NB4 (cell line): ENCODE measurements at places on chromosomes 11 and 22.
A peak's percentile ranks its signal among the peaks of the same experiment; 100 is the strongest.

DNA sequence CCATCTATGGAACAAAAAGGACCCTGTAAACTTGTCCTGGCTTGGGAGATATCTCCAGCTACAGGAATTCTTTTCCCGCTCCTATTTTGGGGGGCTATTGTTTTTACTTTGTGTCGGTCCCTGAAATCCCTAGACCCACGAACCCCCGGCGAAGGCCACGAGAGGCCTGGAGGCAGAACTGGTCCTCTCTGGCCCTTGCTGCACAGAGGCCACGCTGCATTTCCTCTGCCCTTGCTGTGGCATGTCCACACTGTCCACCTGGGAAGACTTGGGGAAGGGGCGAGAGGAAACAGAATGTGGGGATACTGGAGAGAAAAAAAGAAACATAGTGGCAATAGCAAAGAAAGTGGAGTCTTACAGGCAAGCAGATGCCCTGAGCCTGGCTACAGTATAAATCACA lies 2.3 kb upstream of the ANO1 start:
- no peak for DNase-seq

- no peak for DNase-seq
Measured at GRCh38 chr11:125593114-125593820, 615 bp downstream of the STT3A start.

DNA sequence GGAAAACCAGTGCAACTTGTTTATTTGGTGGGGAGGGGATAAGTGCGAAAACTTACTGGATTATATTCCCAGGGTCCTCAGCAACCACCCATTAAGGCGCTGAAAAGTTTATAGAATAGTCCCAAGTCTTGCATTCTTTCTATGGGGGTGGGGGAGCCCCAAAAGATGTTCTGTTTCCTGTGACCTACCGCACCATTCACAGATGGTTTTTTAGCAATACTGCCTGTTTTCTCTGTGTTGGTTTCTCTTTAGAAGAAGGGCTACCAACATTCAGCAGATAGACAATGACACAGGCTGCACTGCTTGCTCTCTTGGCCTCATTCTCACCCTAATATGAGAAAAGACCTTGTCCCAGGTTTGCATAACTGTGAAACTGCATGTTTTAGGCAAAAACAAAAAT lies 86.5 kb downstream of the FAM76B start:
- DNase-seq = no peak

GRCh38 chr11:70343636-70344035 lies 54.7 kb upstream of the CTTN start:
- DNase-seq = no peak

GRCh38 chr22:48901324-48901723 lies 926.3 kb downstream of the BRD1 start:
- DNase-seq = no peak

DNA sequence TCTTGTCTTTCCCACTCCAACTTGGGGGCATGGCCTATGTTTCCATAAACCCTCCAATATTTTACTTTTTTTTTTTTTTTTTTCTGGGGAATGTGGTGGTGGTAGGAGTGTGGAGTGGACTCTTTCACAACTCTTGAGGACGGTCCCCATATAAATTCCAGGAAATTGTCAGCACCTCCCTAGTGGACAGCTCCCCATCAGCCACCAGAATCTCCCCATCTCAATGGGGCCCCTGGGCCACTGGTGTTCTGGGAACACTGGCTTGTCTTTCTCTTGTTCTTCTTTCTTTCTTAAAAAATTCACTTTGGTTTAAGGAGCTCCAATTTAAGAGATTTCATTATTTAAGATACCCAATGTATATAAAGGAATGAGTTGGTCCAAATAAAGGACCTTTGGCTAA lies 74.1 kb downstream of the ADM start:
- DNase-seq = peak; percentile 36

- no peak for DNase-seq
Measured at GRCh38 chr11:71241721-71242259, 10.6 kb downstream of the SHANK2 start.

GRCh38 chr11:2911088-2911784 lies 18.0 kb downstream of the PHLDA2 start:
- no peak for DNase-seq

DNA sequence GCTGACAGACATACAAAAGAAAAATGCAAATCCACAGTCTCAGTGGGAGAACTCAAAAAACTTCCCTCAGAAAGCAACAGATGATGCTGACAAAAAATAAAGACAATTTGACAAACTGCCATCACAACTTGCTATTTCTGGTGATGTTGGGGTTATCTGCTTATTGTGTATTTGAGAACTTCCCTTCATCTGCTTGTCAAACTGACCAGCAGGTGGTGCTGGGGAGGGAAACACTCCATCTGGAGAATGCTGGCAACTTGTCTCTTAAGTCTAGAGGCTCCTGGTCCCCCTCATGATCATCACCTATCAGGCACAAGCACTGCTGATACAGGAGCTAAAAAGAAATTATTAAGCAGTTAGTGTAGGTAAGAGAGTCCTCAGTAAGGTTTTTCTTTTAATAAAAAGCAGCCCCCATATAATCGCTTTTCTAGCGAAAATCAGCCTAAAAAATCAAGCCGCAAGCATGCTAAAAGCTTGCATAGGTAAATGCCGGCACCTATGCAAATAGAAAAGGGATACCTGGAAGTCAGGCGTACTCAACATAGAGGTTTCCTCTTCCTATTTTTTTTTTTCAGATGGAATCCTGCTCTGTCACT lies 9.8 kb upstream of the FAM111B start:
- DNase-seq = peak; percentile 62

GRCh38 chr22:29695129-29695926 lies 24.5 kb upstream of the CABP7 start:
- DNase-seq = no peak

GRCh38 chr22:26131589-26132154 lies 37.6 kb upstream of the SEZ6L start:
- DNase-seq = no peak

- DNase-seq = peak; percentile 61
Measured at GRCh38 chr22:43867839-43868635, 5.7 kb upstream of the SULT4A1 start.

DNA sequence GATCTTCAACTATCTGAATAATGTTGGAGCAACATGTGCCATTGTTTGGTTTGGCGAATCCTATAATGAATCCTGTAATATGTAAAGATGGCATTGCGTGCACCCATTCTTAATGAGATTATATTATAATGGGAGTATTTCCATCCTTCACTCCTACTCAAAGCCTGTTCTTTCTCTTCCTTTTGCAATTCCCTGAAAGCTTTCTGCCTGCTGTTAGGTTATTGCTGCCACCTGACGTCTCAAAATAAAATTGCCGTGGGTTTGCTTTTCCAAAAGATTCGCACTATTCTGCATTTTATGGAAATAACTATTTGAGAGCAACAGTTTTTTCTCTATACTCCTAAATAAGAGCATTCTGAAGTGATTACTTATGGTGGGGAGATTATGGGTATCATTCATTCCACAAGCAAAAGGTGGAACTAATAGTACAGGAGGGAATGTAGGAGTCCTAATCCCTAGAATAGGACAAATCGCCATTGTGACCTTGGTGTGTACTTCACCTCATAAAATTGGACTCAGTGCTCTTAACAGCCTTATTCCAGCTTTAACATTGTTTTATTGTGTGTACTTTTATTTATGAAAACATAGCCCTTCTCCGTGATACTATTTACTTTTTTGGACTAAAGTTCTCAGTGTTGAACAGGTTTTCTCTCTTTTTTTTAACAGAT lies 69.6 kb upstream of the ALKBH3 start:
- no peak for DNase-seq

GRCh38 chr11:83336993-83337392 lies 50.8 kb upstream of the CCDC90B start:
- DNase-seq = no peak

DNA sequence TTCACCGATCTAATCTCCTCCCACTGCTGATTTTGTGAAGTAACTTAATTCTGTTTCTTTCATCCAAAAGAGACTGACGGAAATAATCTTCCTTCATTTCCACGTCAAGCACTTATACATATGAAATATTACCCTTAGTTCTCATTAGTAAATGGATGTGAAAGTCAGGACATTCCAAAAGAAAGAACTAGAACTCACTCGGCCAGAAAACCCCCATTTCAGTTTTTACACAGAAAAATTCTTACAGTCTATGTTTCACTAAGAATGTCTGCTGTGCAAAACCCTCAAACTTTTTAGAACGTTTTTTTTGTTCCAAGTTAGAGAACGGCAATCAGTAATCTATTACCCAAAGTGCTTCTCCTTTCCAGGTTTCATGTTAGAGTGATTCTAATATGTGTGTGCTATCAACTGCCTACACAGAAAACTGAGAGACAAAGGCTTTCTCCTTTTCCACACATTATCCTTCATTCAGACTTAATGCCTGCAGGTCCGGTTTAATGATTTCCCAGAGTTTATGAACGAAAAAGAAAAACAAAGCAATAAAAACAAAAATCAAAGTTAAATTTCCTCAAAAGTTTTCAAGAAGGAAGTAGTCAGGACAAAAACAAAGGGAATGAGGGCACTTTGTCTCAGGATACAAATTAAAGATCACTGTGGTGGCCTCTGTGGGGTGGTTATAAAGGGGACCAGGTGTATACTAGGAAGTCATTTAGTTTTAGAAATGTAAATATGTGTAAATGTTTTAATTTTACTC lies 11.3 kb upstream of the SESN3 start:
- no peak for DNase-seq

- no peak for DNase-seq
Measured at GRCh38 chr11:81492923-81493445, 1240.7 kb downstream of the FAM181B start.

GRCh38 chr22:37088108-37088605 lies 21.4 kb downstream of the TMPRSS6 start:
- DNase-seq = peak; percentile 20

- no peak for DNase-seq
Measured at GRCh38 chr11:58921778-58922390, 17.4 kb upstream of the GLYATL1 start.

- no peak for DNase-seq
Measured at GRCh38 chr11:44010789-44011251, 37.0 kb upstream of the ACCSL start.

DNA sequence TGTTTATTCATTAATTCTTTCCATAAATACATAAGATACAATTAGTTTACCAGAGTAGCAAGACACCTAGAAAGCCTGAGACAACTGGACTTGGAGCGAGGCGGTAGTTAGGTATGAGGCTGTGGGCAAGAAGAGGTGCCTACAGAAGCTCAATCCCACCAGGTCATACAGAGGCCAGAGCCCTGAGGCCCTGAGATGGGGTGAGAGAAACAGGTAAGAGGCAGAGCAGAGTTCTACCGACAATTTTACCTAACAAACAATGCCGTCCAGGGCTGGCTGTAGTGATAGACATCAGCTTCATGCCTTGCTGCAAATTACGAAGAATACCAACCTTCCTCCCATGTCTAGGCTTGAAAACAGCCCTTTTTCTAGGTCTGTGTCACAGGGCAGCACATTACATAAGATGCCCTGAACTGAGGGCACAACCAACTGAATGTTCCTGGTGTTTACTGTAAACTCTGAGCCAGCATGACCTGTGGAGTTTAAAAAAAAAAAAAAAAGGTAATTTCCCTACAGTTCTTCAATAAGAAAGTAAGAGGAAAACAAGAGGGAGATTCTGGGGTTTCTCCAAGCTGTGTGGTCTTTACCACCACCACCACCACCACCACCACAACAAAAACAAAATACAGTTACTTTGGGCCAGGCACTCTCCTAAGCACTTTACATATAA lies 105.8 kb downstream of the GAB2 start:
- DNase-seq = peak; percentile 28

GRCh38 chr22:39785232-39785631 lies 108.3 kb downstream of the ENTHD1 start:
- no peak for DNase-seq

DNA sequence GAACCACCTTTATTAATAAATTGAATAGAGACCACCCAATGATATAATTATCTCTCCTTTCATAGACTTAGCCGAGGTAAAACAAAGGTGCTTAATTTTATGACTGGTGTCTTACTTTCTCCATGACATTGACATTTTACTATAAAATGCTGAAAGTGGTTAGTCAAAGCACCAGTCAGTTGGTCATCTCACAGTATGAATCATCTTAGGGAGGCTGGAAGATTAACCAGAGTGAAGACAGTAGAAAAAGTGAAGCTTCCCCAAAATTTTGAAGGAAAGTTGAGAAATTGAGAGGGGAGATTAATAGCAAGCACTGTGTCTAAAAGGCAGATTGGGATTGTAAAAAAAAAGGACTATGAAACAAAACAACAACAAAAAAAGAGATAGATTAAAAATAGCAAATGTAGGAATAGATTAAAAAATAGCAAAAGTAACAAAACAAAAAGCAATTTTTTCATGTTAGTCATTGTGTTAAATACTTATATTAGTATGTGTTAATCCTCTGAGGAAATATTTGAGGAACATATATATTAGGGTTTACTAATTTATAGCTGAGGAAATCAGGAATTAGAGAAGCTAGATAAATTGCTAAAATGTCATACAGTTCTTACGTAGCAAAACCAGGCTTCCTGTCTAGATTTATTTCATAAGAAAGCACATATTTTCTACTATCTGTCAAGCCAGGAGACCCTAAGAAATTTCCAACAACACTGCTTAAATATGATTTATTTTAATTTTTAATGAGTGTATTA lies 557.3 kb upstream of the ANO5 start:
- DNase-seq = peak; percentile 4

DNA sequence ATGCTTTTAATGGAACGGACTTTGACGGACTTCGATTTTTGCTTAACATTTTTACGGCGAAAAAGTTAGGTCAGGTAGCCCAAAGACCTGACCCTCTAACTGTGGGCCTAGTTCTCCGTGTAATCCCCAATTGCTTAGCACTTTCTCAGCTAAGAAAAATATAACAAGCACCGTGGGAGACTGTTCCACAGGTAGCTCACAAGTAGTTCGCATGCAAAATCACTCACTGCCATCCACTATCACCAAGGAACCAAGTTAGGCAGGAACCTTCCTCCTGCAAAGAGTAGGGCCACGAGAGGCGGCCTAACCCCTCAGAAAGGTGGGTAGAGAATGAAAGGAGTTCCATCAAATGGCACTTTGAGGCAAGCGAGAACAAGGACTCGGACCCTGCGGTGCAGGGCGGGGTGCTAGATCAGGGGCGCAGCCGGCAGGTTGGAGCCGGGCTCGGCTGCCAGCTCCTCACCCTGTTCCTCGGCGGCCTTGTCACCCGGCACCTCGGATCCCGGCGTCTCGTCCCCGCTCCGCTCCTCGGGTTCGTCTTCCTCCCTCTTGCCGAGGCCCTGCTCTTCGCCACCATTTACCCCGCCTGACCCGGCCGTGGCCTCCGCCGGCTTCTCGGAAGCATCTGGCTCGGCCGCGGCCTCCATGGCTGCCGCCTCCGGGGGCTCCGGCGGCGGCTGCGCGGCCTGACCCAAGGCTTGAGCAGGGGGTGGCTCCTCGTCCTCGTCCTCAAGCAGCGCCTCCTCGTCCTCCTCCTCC lies 922 bp downstream of the HNRNPUL2 start:
- DNase-seq = no peak

- DNase-seq = no peak
Measured at GRCh38 chr11:10379426-10379825, 74.6 kb downstream of the ADM start.

GRCh38 chr11:78040691-78041379 lies 17.8 kb upstream of the KCTD14 start:
- no peak for DNase-seq
